ENCODE measurements at places on chromosomes 7 and 10.
A peak's percentile ranks its signal among the peaks of the same experiment; 100 is the strongest.

DNA sequence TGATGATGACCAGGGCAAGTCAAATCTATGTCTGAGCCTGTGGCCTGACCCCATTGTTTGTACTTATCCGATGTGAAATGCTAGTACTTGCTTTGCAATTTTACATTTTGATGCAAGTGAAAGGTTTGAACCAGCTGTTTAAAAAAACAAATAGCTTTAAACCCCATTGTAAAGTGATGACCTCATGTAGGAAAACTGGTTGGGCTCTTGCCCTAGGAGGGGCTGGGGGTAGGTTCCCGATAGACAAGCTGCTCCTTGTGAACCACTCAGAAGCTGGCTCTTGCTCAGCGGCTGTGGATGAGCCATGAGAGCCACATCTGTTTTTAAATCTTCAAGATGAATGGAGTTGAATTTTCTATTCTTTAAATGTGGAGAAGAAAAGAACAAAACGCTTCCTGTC is 185.3 kb downstream of the WDR11 start:
- peak; percentile 58 for DNase-seq

DNA sequence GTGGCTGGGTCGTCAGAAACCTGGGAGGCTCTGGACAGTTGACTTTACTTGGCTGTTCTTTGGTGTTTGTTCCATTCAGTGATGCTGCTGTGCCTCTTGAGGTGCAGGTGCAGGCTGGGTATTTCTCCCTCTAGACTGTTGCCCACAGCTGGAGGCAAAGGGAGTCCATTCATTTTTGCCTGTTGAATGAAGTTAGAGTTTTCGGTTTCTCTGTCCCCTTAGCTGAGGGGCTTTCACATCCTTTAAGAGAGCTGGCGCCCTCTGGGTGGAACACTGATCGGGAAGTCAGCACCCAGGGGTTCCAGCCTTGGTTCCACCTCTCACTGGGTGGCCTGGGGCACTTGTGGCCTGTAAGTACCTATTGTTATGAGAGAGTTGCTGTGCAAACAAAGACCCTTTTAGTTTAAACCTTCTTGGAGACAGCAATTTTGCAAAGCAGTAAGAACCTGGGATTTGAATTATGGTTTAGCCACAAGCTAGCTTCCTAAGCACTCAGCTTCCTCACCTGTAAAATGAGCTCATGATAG is 67.2 kb downstream of the GRK5 start:
- no peak for DNase-seq

DNA sequence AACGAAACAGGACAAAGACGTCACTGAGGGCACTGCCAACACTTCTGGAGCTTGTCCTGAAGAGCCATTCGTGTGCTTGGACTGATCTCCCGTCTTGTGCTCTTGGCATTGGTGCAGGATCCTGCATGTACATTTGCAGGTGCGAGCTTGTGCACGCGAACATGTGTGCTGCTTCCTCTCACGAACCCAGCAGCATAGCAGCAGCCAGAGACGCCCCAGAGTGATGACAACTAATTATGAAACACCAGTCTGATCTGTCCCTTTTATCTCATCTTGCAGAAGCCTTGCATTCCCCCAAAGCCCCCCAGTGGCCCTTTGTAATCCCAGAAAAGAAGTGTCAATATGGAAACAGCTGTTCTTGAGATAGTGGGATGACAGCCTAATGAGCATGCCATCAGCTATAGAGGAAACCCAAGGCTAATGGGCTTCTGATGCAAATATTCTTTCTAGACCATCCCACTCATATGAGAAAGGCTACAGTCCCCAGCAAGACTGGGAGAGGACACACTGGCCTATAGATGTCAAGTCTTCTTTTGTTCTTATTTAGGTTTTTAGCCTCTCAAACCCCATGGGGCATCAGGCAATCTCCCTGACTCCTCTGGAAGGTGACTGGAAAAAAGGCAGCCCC is 310.6 kb downstream of the FRMD4A start:
- DNase-seq, result no peak

DNA sequence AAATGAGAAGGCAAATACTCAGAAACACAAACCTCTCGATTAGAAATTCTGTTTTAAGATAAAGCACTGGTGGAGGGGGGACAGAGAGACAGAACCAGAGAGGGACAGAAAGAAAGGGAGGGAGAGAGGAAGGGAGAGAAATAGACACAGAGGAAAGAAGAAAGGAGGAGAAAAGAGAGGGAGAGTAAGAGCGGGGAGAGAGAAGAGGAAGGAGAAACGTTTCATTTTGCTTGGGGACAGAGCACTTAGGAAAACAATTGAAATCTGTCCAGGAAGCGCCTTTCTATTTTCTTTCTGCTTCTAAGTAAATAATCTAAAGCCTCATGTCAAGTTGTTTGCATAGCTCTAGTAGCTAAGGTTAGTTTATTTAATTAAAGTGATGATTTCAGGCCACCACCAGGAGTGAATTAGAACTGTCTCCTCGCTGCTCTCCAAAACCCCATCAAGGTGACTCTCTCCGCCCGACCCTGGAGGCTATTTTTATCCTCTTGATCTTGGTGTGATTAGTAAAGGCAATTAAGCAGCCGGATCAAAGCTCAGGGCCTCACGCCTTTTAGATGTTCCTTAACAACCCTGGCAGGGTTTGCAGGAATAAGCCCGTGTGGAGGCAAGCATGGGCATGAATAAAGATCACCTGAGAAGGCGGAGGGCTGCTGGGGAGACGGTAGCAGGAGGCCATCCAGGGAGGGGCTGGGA is 73.4 kb upstream of the INSIG1 start:
- DNase-seq, result no peak

DNA sequence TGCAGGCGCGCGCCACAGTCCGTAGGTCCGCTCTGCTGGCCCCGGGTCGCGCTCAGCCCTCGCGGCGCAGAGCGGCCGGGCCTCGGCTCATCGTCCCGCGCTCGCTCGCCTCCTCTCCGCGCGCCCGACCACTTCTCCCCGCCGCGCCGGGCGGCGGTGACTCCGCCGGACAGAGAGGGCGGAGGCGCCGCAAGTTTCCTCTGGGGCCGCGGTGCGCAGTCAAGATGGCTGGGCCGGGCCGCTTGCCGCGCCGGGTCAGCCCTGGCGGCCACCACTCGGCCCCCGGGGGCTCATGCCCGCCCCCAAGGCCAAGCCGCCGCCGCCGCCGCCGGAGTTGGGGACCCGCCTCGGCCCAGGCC is 441 bp downstream of the FZD8 start:
- DNase-seq, result no peak

GRCh38 chr10:66394342-66395063 is 531.3 kb upstream of the LRRTM3 start:
- no peak for DNase-seq

GRCh38 chr10:7890781-7891180 is 72.5 kb downstream of the TAF3 start:
- no peak for DNase-seq

GRCh38 chr10:46306516-46307184 is 19.9 kb downstream of the ANTXRL start:
- no peak for DNase-seq

DNA sequence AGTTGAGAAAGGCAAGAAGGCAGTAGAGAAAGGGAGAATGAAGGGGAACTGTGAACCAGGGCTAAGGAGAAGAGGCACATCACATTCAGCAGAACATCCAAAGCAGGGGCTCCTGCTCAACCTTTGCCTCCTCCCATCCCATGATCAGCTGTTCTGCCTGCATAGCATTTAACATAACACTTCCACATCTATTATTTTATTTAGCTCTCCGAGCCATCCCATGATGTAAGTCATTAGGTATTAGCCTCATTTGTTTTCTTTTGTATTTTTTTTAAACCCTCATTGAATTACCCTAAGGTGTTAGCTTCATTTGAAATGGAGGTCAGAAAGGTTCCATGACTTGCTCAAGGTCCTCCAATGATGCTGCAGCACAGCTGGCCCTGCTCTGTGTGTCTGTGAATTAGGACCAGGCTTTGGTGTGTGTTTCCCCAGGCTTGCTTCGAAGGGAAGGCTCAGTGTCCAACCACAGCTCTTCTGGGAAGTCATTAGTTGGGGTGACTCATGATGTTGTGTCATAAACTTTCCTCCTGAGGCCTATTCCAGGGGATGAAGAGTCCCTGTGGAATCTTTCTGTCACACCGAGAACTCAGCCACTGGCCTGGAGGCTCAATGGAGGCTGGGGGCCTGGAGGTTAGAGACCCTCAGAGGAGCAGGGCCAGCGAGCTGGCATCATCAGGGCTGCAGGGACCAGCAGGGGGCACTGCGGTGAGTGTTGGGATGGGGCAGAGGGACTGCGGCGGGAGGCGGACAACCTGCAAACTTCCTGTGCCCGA is 16.5 kb downstream of the NPFFR1 start:
- peak; percentile 34 for DNase-seq

GRCh38 chr10:7819121-7819460 is 786 bp downstream of the TAF3 start:
- DNase-seq, result peak; percentile 29

GRCh38 chr10:86172301-86172700 is 194.3 kb downstream of the GRID1 start:
- DNase-seq, result no peak

GRCh38 chr7:276230-276835 is 13.6 kb upstream of the FOXL3 start:
- no peak for DNase-seq

DNA sequence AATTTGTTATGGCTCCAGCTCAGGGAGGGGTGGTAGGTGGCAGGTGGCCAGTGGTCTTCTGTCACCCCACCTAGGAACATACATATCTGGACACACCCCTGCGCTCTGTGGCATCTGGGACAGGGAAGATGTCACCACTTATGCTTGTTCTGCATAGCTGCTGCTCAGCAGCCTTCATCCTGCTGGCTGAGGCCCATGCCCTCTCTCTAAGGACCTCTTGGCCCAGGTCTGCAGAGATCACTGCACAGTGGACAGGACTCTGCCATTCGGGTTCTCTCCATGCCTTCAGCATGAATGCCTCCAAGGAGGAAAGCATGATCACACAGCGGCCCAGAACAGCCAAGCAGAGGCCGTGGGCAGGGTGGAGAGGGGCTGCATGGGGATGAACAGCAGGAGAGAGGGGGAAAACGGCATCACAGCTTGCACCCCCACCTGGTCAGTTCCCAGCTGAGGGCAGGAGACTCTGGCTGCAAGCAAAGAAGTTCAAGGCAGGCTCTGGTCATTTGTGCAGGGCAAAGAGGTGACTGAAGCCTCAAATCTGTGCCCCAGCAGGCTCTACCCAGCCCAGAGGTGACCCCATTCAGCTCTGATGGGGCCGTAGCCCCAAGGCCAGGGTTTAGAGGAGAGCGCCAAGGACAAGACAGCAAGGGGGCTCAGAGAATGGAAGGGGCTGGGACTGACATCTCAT is 47.8 kb upstream of the GDF10 start:
- no peak for DNase-seq

DNA sequence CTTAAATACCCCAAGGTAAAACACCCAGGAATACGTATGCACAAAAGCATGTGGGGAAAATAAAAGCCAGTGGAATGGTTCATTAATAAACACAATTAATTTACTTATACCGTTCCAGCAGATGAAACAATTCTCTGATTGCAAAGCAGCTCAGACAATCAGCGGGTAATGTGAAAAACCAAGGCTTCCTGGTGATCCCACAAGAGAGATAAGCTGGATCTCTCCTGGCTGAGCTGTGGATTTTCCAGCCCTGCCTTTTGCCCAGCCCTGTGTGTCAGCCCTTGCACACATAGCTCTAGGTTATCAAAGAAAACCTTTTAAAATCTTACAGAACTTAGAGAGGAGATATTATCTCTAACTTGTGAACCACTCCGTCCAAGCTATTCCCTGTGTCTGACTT is 1010.7 kb upstream of the AUTS2 start:
- no peak for DNase-seq

- DNase-seq, result no peak
Measured at GRCh38 chr7:116339564-116339963, 129.2 kb downstream of the TES start.

- DNase-seq, result peak; percentile 67
Measured at GRCh38 chr10:109912335-109913281, 10.7 kb downstream of the XPNPEP1 start.

- DNase-seq, result no peak
Measured at GRCh38 chr10:28906934-28907333, 229.6 kb downstream of the BAMBI start.

DNA sequence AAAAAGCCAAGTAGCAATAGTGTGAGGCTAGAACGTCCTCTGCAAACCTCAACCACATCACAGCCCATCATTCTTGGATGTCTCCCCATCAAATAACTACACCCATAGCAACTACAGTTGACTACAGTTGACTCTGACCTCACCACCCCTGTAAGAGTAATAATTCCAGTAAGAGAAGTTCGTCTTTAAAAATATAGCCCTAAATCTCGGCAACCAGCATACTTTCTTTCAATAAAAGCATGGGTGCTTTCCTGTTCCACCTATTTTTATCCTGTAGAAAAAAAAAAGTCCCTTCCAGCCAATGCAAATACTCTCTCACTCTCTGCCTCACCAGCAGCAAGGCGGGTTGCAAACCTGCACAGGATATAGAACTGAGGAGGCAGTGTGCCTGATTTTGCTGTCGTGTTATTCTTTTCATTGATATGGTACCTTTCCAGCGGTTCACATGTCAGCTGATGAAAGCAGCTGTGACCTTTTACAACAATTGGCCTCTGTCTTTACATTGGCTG is 187.5 kb upstream of the NFE2L3 start:
- no peak for DNase-seq

DNA sequence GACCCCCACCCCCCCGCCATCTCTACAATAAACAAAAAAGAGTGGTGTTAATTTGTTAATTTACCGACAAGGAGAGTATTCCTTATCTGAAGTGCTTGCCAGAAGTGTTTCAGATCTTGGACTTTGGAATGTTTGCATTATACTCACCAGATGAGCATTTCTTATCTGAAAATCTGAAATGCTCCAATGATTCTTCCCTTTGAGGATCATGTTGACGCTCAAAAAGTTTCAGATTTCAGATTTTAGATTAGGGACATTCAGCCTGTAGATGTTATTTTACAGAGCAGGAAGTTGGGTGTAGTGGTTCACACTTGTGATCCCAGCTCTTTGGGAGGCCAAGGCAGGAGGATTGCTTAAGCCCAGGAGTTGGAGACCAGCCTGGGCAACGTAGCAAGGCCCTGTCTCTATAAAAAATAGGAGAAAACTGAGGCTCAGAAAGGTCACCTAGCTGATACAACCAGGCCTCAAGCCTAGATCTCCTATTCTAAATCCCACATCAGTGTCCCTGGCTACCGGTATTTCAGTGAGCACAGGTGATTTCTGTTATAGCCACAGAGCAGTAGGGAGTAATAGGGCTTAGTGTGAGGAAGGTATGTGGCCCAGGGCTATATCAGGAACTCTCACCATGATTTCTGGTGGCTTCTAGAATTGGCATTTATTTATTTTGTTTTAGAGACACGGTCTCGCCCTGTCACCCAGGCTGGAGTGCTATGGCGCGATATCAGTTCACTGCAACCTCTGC is 35.4 kb downstream of the TMEM120A start:
- no peak for DNase-seq

DNA sequence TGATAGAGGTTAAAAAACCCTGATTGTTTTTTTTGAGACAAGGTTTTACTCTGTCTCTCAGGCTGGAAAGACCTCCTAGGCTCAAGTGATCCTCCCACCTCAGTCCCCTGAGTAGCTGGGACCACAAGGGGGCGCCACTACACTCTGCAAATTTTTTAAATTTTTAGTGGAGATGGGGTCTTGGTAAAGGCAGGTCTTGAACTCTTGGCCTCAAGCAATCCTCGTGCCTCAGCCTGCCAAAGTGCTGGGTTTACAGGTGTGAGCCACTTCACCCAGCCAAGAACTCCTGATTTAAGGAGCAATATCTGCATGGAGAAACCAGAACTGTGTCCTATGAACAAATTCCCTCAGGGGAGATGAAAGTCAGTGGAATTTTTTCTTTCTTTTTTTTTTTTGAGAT is 7.3 kb upstream of the KLHDC10 start:
- peak; percentile 88 for DNase-seq

Data from SJCRH30 (cell line).